Fibroblast of villous mesenchyme (primary cell): ENCODE measurements at places on chromosomes 16 and 17.

DNA sequence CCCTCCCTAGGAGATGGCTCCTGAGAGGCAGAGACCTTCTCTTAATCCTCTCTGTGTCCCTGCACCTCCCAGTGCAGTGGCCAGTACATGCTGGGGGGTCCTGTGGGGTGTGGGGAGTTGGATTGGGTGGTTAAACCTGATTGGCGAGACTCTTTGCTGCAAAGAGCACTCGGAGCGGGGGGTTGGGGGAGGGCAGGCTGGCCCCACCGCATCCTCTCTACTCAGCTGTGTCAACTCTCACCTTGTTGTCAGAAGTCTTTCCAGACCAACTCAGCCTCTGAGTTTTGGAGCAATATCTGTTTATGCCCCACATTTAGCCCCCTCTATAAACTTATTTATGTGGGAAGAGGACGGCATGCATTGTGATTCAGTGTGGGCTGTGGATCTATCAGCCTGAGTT, 40.0 kb downstream of the SMARCE1 start:
- DNase-seq, result no peak

- peak; percentile 78 for DNase-seq
Measured at GRCh38 chr17:41665566-41666236, 23.0 kb upstream of the EIF1 start.

- no peak for DNase-seq
Measured at GRCh38 chr16:13414154-13414553, 505.8 kb upstream of the ERCC4 start.

GRCh38 chr16:9434659-9435058, 343.2 kb downstream of the HAPSTR1 start:
- no peak for DNase-seq

DNA sequence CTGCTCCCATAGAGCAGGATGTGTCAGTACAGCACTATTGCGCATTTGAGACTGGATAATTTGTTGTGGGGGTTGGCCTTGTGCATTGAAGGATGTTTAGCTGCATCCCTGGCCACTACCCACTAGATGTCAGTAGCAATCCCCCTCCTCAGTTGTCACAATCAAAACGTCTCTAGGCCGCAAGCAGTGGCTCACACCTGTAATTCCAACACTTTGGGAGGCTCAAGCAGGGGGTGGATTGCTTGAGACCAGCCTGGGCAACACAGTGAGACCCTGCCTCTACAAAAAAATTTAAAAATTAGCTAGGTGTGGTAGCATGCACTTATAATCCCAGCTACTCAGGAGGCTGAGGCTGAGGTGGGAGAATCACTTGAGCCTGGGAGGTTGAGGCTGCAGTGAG, 48.4 kb downstream of the CENPV start:
- DNase-seq, result peak; percentile 46
